OCI-M1 (cell line): ENCODE measurements at places on chromosomes 6 and 20.
A peak's percentile ranks its signal among the peaks of the same experiment; 100 is the strongest.

- DNase-seq: no peak
These were observed 120.2 kb upstream of the MLN start for GRCh38 chr6:33923857-33924514.

DNA sequence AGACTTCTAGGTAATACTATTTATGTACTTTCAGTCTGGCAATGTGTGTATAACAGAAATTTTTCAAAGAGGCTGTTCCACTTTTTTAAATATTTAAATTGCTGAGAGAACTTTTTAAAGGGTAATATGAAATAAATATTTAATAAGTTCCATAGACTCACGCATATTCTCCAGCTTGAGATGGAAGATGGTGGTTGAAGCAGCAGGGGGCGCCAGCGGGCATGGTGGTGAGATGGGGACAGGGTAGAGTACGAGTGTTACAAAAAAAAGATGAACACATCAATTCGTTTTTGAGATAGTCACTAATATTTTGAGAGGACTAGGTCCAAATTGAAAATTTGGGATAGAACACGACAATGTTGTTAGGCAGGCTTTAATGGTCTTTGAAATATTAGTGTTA lies 68.4 kb downstream of the RSPO3 start:
- peak; percentile 80 for DNase-seq

- DNase-seq: no peak
These were observed 395.1 kb downstream of the EPM2A start for GRCh38 chr6:145340256-145340655.

DNA sequence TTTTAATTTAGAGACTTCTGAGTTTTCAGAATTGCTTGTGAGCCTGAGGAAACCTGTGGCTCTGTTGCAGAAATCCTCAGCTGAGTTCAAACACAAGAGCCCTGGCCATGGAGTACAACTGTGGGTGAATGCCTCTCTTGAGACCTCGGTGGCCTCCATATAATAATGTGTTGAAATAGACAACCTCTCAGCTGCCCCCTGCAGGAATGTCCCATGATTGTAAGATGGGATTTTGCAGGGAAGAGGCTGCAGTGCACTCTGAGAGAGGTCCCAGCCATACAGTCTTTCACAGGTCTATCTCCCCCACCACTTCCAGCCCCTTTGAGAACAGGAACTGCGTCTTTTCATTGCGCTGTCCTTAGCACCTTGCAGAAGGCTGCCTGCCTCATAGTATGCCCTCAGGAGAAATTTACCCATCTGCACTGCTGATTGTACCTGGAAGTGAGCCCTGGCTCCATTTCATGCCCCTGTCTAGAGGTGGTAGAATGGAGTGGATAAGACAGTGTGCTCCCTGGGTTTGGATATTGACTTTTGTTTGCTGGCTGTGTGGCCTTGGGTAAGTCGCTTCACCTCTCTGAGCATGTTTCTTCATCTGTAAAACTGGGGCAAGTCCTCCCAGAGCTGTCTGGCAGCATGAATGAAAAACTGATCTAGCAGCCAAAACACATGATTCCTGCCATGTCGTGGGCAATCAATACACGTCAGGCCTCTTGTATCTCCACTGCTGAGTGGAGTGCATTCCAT lies 16.8 kb upstream of the CDH22 start:
- DNase-seq: peak; percentile 58

DNA sequence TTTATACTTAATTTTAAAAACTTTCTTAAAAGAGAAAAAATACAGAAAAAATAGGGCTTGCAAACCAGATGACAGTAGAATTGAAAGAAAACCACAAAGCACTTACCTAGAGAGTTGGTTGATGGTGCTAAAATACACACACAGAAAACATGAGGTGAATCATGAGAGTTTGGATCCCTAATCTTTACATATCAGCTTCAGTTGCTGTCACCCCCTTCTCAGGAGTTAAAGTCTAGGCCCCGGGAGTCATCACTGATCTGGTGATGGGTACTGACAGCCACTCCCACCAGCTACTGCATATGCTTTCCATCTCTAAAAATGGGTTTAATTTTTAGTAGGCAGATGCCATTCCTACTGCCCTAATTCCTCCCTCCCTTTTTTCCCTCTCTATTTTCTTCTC lies 16.7 kb downstream of the TSBP1 start:
- no peak for DNase-seq

GRCh38 chr6:116398316-116399010 lies 27.7 kb downstream of the DSE start:
- peak; percentile 32 for DNase-seq

DNA sequence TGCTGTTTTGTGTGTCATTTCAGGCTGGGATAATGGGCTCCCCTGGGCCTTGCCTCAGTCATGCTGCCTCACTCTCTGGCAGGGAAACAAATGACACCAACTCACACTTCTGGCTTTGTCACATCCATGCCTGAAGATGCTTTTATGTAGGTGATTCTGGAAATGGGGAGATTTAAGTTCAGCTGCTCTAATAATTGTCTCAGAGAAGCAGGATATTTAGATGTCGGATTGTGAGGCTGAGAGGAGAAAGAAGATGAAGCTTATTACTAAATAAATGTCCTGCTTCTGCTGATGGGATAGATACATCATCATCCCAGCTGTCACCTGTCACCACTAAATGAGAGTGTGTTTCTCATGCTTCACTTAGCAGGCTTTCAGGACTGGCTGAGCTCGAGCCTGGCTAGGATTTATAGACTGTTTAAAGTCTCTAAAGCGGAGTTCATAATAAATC lies 480.2 kb upstream of the SPTLC3 start:
- DNase-seq: no peak

GRCh38 chr6:88220493-88220892 lies 54.3 kb upstream of the CNR1 start:
- peak; percentile 54 for DNase-seq

- no peak for DNase-seq
These were observed 54.4 kb downstream of the OPRM1 start for GRCh38 chr6:154093231-154094044.

DNA sequence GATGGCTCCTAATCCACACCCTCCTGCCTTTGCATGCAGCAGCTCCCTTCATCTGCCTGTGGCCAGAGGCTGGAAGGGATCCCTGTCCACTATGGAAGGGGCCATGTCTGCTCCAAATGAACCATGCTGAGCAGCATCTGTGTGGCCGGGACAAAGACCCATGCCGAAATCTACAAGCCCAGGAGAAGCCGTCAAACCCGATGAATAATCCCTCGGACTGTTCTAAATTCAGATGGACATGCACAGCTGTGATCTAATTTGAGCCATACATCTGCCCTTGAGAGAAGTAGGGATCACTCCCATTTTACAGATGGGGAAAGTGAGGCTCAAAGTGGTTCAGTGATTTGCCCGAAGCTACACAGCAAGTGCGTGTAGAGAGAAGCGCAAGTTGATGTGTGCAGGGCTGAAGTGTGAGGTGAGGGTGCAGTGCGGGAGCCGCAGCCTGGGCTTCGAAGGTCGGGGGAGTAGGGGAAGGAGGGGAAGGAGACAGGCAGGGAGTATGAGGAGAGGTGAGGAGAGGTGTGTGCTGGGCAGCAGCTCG lies 22.6 kb upstream of the CDH22 start:
- no peak for DNase-seq

GRCh38 chr20:2859330-2860121 lies 13.8 kb upstream of the PTPRA start:
- DNase-seq: no peak

DNA sequence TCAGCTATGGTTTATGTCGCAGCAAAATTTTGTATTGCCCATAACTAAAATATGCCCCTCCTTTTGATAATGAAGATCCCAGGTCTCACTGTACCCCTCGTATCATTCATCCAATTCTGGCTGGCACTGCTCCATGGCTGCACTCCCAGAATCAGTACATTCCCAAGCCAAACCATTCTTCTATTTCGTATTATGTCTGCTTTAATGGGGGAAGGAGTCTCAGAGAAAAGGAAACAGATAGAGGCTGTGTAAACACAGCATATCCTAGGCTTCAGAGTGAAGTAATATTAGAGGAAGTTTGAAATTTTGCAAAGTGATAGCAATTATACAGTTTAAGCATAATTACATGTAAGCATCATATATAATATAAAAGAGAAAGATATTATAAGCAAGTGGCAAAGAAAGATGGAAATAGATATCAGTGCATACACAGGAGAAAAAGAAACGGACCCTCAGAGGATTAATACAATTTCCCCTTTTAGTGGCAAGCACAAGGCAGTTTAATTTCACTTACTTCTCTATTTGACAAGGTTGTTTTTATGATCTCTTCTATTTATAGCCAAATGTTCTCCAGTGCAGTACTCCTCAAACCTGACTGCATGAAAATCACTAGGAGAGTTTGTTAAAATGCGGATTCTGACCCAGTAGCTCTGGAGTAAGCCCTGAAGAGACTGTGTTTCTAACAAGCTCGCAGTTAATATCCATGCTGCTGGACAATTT lies 56.5 kb upstream of the TENT5A start:
- peak; percentile 65 for DNase-seq

DNA sequence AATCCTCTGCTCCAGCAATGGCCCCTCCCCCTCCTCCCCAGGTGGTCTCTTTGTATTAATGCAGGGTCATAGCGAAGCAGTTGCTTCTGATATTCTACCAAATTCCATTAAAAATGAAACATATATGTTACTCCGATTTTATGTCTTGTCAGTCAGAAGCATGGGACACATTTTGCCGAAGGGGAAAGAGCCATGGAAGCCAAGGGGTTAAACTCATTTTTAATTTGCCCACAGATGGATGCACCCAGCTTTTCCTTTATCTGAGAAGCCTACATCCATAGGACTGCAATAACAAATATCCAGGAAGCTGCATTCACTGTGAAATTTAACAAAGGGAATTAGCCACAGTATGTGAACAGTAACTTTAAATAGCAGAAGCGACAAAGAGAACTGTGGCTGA lies 688.2 kb downstream of the QKI start:
- DNase-seq: no peak

DNA sequence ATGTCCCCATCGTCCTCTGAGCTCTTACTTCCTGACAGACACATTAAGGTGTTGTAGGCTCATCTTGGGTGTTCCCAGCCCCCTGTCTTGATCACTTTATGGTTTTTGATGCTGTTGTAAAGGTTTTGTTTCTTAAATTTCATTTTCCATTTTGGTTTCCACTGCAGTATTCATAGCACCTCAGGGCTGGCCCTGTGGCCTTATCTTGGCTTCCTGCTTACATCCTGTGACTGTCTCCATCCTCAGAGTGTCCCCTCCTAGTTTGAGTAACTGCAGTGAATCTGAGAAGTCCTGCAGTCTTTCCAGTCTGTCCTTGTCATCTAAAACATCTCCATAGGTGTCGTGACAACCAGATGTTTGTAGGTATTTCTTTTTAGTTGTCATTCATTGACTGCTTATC lies 50.9 kb downstream of the JARID2 start:
- peak; percentile 39 for DNase-seq

DNA sequence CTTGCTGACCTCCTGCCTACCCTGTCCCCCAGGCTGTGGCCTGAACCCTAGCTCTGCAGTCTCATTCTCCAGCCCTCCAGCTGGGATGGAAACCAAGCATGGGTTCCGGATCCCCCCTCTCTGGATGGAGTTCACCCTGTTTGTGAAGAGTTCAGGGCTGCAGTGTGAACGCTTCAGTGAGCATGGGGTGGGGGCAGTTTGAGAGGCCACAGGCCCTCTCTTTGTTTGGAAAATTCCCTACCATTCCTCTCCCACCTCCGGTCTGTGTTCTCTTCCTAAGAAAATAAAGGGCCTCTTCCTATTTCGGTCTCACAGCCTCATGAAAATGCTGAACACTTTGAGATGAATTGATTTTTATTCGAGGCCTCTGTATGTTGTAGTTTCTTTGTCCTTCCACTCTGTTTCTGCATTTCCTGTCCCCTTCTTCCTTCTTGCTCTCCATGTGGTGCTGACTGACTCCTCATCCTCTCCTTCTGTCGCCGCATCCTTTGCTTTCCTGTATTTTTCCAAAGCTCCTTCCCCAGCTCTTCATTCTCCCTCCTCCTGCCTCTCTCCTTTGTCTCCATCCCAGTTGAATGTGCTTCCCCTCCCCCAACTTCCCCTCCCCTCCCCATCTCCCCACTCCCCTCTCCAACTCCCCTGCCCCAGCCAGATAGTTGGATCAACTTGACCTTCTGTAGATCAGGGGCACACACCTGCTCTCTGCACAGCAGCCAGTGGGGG lies 2.4 kb upstream of the KCNK5 start:
- DNase-seq: no peak

DNA sequence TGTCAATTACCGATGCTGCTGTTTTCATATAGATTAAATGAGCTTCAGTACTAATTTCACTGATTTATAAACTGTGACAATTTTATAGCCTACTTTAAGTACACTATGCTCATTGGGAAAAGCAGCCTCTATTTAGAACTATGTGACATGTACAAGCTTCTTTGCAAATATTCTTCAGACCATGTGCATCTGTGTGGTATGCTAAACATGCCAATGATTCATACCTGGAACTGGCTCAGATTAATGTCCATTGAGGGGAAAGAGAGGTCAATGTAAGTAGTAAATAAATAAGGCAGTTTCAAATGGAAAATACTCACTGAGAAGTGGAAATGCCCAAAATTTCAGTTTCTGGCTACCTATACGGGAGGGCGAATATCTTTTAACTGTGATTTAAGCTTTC lies 777.7 kb downstream of the C6orf118 start:
- no peak for DNase-seq

DNA sequence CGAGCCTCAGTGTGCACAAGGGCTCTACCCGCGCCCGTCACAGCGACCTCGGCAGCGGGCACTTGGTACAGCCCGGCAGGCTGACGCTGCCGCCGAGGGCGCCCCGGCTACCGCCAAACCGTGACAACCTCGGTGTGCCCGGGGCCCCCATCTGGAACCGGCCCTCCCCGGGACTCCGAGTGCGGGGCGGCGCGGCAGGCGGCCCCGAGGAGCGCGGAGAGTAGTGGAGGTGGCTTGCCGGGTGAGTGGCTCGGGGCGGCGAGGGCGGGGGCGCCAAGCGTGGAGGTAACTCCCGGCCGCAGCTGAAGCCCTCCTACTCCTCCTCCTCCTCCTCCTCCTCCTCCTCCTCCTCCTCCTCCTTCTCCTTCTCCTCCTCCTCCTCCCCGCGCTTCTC lies at the start of gene ISM1:
ISM1 (plus strand) TSS at position 371 of the 394 bp plus-strand sequence. CDS start 503 bp downstream, outside the sequence.
- DNase-seq: peak; percentile 30

- DNase-seq: no peak
These were observed 80.0 kb upstream of the FRMD1 start for GRCh38 chr6:168158980-168159349.

DNA sequence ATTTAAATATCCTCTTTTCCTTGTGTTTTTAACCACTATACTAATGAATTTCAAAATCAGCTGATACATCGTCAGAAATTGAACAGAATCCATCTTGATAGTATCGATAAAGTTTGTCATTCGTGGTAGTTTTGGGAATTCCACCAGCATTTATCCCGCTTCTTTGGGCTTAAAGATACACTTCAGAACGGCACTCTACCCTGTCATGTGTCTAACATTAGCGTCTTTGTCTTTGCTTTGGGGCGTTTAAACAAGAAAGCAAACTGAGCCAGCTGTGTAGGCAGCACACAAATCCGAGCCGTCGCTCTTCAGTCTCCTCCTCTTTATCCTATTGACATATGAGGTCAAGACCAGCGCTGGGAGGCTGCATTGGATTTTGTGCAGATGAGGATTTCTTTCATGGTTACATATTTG lies 27.5 kb upstream of the NHSL1 start:
- DNase-seq: no peak
